ENCODE measurements at places on chromosomes 16 and 17.

- no peak for DNase-seq
Observed at GRCh38 chr17:51516924-51517323, 256.6 kb downstream of the UTP18 start.

DNA sequence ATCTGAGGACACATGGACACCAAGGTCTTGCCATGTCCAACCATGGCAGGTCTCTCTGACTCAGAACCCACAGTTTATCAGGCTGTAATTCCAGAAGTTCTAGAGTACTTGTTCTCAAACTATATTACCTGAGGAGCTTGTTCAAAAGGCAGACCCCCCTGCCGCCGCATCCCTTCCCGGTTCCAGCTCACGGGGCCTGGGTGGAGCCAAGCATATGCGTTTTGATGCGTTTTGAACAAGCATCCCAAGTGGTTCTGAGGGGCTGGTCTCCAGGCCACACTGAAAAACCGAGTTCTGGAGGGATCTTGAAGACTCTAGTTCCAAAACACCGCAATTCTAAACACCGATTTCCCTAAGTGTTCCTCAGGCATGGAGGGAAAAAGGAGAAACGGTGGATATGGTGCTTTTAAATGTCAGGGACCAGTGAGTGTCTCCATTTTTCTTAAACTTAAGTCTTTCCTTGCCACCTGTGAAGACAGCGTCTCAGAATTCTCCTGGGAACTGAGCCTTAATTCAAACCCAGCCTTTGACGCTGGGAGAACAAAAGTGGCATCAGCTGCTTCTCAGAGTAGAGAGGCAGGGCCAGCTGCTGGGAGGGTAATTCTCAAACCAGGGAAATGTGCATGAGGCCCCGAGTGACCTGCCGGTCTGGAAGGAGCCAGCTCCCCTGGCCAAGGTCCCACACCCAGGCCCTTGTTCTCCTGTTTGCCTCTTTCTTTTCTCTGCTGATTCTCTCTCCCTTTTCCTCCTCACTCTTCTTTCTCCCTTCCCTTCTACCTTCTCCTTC, 84.4 kb upstream of the PLCG2 start:
- peak; percentile 24 for DNase-seq

DNA sequence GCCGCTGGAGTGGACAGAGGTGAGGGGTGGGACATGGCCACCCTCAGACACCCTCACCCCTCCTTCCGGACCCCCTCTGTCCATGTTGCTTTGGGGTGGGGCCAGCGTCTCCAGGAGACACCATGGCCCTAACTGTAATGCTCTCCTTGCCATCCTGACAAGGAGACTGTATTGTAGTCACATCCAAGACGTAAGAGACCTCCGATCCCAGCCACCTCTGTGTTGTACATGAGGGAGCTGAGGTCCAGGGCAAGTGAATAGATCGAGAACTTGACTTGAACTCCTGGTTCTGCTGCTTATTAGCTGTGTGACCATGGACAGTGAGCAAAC, 30.2 kb downstream of the POLR3E start:
- no peak for DNase-seq

- DNase-seq, result no peak
Observed at GRCh38 chr17:58153671-58154070, 5.5 kb downstream of the OR4D1 start.

GRCh38 chr16:3138823-3139426, 4.1 kb downstream of the ZNF213 start:
- DNase-seq, result no peak

GRCh38 chr17:70047619-70048419, 27.2 kb upstream of the KCNJ16 start:
- DNase-seq, result no peak

GRCh38 chr17:27352448-27353032, 58.6 kb downstream of the WSB1 start:
- DNase-seq, result no peak

GRCh38 chr16:27225536-27226360, 22.4 kb downstream of the KDM8 start:
- DNase-seq, result no peak

DNA sequence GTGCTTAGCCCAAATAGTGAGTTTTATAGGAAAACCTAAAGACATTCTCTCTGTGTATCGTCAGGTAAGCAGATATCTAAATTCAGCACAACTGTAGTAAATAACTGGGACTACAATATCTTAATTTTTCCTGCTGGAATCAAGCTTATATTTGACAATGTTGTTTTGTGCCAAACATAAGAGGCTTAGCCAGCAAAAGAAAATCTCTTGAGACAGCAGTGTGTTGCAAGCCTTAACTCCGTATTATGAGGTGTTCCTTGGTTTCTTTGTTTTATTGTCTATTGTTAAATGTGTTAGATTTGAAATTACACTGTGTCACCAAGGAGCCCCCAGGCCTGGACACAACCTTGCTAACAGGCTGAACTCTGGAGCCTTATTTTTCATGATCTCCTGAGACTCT, 1570.6 kb upstream of the GOT2 start:
- no peak for DNase-seq

DNA sequence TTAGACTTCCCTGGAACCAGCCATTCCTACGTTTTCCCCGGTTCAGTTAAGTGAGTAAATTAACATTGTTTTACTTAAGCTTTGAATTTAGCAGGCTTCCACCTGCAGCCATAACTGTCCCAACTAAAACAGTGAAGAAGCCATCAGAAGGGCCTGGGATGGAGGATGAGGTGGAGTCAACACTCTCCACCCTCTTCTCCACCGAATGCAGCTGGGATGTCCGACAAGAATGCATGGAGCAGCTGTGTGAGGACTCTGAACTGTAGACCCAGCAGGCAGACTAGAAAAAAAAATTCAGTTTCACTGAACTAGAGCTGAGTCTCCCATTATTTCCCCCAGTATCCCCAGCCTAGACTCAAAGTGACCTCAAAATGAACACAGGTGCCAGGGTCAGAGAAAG, 114.8 kb downstream of the C16orf95 start:
- no peak for DNase-seq

- no peak for DNase-seq
Observed at GRCh38 chr17:47208744-47209488, at the start of gene MYL4. MYL4 (plus strand) TSS chr17:47209348; CDS start chr17:47209423, 75 bp downstream.

DNA sequence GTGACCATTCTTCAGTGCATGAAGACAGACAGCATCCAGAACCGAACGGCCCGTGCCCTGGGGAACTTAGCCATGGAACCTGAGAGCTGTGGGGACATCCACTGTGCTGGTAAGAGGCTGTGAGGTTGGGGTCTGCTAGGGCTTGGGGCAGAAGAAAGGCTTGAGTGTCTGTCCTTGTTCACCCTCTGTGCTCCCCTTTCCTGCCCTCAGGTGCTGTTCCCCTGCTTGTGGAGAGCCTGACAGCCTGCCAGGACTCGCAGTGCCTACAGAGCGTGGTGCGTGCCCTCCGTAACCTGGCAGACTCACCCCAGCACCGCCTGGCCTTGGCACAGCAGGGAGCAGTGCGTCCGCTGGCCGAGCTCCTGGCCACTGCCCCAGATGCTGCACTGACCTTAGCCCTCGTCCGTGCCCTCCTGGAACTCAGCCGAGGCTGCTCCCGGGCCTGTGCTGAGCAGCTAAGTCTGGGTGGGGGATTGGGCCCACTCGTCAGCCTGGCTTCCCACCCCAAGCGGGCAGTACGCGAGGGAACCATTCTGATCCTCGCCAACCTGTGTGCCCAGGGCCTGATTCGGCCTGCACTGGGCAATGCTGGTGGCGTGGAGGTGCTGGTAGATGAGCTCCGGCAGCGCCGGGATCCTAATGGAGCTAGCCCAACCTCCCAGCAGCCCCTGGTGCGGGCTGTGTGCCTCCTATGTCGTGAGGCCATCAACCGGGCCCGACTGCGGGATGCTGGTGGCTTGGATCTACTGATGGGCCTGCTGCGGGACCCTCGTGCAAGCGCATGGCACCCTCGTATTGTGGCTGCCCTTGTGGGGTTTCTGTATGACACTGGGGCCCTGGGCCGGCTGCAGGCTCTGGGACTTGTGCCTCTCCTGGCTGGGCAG, 2.9 kb downstream of the ARMC5 start:
- DNase-seq, result no peak

DNA sequence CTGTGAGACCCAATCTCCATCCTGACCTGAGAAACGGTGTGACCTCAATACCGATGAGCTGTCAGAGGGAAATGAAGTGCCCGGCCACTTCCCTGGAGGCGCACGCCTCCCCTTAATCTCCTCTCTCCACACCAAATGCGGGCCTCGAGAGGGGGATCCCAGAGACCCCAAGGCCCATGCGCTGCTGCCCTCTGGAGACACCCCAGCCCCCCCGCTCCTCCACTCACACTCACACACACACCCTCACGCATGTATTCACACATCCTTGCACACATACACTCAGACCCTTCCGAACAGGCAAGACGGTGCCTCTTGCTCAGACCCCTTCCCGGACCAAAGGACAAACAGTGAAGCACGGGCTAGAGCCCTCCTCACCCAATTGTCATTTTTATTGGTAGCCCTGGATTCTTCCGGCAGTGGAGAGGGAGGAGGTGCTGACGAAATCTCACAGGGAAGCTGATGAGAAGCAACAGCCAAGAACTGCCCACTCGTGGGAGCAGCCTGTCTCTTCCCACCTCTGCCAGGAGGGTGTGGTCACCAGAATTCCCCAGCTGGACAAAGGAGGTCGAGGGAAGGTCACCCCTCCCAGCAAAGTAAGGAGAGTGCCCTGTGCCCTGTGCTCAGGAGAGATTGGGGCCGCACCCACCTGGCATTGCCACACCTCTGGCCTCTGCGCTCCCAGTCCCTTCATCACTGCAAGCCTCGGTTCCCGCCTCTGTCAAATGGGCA, 136.0 kb upstream of the TNRC6C start:
- no peak for DNase-seq

- no peak for DNase-seq
Observed at GRCh38 chr16:28905800-28906372, 19.2 kb downstream of the RABEP2 start.

DNA sequence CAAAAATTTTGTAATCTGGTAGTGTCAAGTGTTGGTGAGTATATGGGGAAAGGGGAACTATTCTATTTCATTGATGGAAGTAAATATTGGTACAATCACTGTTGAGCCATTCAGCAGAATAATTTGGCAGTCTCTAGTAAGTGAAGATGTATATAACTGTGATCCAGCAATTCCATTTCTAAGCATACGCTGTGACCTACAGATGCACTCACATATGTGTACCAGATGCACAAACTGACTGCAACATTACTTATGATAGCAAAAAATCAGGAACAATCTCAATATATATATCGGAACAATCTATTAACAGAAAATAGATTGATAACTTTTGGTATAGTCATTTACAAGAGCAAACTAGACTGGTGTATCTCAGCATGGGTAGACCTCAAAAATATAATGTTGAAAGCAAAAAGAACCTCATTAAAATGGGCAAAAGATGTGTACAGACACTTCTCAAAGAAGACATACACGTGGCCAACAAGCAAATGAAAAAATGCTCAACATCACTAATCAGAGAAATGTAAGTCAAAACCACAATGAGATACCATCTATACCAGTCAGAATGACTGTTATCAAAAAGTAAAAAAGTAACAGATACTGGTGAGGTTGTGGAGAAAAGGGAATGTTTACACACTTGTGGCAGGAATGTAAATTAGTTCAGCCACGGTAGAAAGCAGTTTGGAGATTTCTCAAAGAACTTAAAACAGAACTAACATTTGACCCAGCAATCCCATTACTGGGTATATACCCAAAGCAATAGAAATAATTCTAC, 20.7 kb downstream of the ADAP2 start:
- no peak for DNase-seq

DNA sequence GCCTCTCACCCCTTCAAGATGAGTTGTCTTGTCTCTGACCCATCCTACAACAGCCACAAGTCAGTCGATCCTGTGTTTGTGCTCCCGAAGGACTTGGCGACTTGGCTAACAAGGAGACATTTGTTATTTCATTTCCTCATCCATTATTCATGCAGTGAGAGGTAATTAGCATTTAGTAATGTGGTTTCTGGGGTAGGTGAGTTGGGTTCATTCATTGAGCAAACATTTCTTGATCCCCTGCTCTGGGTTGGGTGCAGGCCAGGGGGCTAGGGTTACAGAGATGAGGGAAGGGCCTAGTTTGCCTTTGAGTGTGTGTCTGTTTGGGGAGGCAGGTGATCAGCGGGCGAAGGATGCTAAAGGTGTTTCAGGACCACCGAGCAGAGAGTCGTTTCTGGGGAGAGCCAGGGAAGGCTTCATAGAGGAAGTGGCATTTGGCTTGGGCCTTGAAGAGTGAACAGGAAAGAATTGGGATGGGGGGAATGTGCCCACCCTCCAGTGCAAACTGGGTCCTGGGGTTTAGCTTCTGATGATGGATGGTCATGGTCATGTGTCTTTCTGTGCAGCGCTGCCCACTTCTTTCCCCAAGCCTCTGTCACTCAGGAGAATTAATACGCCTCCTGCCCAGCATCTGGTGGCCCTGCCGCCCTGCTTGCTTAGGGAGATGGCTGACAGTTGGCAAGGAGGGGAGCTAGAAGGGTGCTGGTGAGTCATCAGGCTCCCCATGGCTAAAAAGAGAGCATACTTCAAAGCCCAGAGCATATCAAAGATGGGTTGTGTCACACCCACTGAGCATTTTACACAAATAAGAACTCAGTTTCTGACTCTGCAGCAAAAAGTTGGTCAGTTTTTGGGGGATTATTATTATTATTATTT, 38.5 kb downstream of the MSI2 start:
- no peak for DNase-seq

DNA sequence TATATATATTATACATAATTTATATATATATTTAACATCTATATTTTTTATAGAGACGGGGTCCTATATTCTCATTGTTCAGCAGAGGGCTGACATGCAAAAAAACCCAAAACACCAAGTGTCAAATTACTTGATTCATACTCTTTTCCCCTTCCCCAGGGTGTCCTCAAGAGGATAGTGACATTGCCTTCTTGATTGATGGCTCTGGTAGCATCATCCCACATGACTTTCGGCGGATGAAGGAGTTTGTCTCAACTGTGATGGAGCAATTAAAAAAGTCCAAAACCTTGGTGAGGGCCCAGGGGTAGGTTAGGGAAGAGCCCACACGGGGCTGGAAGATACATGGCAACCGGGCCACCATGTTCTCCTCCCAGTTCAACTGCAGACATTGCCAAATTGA, 11.0 kb downstream of the ITGAM start:
- no peak for DNase-seq

- DNase-seq, result no peak
Observed at GRCh38 chr17:35898283-35899070, 18.3 kb upstream of the CCL5 start.

DNA sequence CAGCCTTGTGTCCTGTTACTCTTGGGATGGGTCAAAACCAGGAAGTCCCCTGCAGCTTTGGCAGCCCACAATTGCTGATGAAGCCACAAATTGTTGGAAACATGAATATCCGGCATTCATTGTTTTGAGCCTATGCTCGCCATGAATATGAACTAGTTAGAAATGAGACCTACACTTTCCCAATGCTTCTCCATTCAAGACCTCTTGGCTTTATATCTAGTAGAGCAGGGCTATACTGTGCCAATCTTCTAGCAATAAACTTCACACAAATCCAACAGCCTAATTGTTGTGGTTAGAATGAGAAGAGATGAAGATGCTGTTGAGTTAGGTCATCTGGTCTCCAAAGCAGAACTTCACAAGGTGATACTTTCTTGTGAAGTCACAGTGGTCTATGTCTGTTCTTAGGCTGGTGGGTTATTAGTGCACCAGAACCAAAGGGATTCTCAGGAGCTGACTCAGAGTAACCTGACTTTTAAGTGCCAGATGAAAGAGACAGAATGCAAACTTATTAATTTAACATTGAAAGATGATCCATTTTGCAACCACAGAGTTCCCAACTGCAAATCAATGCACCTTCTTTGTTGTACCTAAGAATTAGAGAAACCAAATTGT, 13.7 kb upstream of the KRT23 start:
- DNase-seq, result no peak
